ENCODE measurements at places on chromosomes 11 and 22.

DNA sequence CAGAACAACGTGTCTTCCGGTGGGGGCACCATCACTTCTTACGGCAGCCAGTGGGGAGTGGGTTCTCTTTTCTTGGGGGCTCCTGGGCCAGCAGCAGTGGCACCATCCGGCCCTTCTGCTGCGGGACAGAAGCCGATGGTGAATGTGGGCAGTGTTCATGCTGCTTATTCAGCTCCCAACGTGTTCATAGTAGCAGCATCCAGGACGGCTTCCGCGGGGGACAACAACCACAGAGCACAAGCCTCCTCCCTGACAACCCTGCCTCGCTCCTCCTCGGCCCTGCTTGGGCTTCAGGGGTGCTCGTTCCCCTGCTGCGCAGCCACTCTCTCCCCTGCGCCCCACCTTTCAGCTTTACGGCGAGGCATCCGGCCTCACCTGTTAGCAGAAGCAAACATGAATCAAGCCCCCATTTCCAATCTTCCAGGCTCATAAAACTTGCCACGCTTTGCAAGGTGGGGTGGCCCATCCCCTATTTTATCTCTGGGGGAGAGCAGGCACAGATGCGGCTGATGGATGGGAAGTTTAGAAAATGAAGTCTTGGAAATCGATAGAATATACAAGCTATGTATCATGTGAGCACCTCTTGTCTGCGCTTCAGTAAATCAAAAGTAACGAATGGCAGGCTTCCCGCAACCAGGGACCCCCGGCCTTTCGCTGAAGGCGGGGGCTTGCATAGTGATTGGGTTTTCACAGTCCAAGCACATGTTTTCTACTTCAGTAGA is 191.8 kb upstream of the NECTIN1 start:
- no peak for DNase-seq

GRCh38 chr11:20158597-20159257 is 1.5 kb downstream of the DBX1 start:
- DNase-seq: no peak

DNA sequence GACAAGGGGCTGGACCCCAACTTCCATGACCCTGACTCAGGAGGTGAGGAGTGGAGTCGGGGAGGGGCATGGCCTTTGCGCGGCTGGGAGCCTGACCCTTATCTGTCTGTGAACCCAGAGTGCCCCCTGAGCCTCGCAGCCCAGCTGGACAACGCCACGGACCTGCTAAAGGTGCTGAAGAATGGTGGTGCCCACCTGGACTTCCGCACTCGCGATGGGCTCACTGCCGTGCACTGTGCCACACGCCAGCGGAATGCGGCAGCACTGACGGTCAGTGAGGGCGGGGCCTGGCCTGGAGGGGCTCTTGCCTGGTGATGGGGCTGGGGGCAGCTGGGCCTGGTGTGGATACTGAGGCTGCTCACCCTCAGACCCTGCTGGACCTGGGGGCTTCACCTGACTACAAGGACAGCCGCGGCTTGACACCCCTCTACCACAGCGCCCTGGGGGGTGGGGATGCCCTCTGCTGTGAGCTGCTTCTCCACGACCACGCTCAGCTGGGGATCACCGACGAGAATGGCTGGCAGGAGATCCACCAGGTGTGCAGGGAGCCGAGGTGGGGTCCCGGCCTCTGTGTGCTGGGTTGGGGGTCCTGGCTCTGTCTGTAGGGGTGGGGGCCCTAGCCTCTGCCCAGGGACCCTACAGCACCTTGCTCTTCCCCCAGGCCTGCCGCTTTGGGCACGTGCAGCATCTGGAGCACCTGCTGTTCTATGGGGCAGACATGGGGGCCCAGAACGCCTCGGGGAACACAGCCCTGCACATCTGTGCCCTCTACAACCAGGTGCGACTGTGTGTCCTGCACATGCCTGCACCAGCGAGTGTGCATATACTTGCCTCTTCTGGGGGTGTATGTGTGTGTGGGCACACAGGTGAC is 6.3 kb downstream of the SHANK3 start:
- DNase-seq: no peak

DNA sequence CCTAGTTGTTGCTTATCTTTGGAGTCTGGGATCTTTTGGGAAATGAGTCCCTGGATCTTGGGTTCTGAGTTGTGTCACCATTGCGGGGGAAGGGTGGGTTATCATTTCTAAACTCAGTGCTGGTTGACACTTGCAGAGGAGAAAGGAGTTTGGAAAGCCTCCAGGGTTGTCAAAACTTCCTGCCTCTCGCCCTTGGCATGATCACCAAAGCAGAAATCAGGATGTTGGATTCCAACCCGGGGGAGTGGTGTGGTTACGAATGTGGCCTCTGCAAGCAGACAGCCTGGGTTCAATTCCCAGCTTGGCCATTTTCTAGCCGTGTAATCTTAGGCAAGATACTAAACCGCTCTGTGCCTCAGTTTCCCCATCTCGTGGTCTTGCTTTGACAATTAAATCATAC is 24.3 kb downstream of the CD6 start:
- no peak for DNase-seq

DNA sequence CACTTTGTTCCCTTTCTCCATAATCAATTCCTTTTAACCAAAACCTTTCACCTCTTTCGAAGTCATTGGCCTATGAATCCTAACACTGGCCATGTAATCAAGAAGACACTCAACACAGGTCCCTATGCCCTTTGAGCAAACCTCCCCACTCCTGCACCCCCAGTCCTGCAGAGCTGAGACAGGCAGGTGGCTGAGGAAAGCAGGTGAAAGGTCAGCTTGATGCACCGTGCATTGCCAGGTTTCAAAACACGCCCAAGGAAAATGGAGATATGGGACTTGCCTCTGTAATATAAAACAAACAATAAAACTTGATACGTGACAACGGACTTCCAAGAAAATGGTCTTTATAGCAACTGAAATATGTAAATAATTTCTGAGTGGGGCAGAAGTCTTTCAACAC is 10.6 kb downstream of the CPT1A start:
- DNase-seq: no peak

DNA sequence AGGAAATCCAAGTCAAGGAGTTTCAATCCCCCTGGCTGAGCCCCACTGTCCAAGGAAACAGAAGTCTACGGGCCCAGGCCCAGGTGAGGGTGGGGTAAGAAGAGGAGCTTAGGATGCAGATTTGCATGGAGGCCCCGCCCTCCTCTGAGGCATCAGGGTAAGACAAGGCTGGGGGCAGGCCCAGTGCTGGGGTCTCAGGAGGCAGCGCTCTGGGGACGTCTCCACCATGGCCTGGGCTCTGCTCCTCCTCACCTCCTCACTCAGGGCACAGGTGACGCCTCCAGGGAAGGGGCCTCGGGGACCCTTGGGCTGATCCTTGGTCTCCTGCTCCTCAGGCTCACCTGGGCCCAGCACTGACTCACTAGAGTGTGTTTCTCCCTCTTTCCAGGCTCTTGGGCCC is 31.3 kb upstream of the IGLL5 start:
- no peak for DNase-seq

GRCh38 chr22:37501610-37502341 is 15.6 kb upstream of the MFNG start:
- DNase-seq: no peak

DNA sequence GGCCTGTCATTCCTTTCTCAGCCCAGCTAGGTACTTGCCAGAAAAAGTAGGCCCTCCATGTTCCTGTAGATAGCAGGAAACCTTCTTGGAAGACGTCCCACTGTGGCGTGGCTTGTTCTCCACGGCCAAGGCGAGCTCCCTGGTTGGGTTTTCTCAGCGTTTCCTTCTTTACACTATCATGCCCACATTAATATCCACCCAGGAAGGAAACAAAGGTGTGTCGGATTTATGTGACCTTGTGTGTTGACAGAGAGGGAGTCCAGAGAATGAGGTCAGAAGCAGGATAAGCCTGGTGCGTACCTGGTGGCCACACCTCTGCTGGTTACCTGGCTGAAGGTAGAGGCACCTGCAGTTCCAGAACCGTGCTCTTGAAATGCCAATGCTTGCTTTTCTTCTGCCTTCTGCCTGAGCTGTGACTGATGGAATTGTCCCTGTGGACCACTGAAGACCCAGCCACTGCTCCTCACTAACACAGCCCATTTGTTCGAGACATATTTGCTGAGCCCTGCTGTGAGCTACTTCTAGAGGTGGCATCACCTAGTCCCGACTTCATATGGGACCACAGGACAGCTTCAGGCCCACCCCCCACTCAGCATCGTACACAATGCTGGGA is 7.9 kb downstream of the ASPHD2 start:
- DNase-seq: no peak

DNA sequence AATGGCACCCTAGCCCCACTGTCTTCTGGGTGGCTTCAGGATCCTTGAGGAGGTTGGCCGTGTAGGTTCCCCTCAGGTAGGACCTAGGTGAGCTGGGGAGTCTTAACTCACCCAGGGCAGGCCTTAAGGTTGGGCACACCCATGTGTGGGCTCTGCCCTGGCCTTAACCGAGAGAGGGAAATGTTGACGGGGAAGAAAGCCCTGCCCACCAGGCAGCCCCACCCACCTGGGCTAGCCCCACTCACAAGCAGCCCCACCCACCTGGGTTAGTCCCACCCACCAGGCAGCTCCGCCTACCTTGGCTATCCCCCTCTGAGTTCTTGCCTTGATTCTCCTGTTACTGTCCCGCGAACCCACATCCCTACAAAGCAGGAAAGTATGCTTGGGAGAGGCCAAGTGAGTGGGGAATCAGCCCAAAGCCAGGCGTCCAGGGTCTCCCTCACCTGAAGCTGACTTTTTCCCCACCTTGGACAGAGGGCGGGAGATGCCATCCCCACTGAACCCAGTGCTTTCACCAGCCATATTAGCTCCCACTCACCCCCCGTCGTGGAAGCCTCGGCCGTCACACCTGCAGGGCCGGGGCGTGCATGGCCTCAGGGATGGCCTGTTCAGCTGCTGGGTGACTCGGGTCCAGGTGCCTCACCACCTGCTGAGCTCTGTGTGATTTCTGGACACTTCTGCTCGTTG is at the start of gene MYEOV:
Gene MYEOV (plus strand): TSS at position 337 of the 687 bp plus-strand sequence. CDS start 1,200 bp downstream, outside the sequence.
- peak; percentile 43 for DNase-seq

- DNase-seq: no peak
Observed at GRCh38 chr22:38789606-38790005, 4.3 kb downstream of the DNAL4 start.

DNA sequence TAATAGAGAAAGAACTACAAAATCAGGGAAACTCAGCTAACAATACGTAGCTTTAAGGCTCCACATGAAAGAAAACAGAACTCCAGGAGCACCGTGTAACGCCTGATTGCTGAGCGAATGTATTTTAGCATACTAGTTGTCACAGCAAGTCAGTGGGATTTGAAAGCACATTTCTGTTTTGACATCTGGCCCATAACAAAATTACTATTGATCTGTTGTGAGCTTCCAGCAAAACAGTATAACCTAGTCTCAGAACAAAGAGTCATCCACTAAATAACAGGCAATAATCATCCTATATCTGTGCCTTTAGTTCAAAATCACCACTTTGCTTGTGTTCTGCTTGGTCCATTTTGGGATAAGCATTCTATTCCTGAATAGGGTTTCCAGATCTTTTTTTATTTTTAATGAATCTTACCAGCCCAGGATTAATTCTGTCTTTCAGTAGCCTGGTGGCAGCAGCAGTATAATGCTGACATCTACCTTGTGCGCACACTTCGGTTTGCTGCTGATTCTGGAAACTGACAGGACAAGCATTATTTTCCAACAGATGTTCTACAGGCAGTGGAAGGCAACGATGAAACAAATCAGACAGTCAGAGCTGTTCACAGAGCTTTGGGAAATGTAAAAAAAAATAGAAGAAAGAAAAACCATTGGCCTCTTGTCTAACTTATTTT is 66.2 kb downstream of the CADM1 start:
- no peak for DNase-seq

GRCh38 chr11:76371170-76371569 is 9.8 kb downstream of the THAP12 start:
- no peak for DNase-seq

GRCh38 chr11:77202941-77203900 is 75.2 kb downstream of the MYO7A start:
- no peak for DNase-seq

GRCh38 chr22:45473626-45474237 is 29.0 kb upstream of the FBLN1 start:
- no peak for DNase-seq

- no peak for DNase-seq
Observed at GRCh38 chr11:71218789-71219499, 33.4 kb downstream of the SHANK2 start.

- no peak for DNase-seq
Observed at GRCh38 chr22:41816241-41816640, 15.8 kb downstream of the CCDC134 start.

GRCh38 chr11:13965337-13965736 is 2.8 kb downstream of the SPON1 start:
- no peak for DNase-seq

Data from activated T-cell treated with anti-CD3 and anti-CD28 coated beads for 48 hours (primary cell).